ENCODE measurements at places on chromosomes 2 and 18.

DNA sequence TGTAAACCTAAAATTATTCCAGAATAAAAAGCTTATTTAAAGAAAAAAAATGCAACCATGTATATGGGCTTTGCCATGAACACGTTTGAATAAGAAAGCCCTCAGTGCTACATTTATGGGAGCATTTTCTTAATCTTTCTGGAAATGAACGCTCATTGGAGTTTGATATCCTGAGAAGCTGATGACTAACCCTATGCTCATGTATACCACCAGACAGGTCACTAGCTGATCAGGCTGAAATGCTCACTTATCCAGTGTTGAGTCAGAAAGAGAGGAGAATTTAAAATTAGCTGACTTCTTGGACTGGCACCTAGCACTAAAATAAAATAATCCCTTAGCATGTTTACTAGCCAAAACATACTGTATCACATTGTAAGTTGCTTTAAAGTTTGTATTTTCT is 254.9 kb upstream of the SIX3 start:
- no peak for DNase-seq

GRCh38 chr2:234754126-234754525 is 197.7 kb upstream of the SH3BP4 start:
- DNase-seq = no peak

DNA sequence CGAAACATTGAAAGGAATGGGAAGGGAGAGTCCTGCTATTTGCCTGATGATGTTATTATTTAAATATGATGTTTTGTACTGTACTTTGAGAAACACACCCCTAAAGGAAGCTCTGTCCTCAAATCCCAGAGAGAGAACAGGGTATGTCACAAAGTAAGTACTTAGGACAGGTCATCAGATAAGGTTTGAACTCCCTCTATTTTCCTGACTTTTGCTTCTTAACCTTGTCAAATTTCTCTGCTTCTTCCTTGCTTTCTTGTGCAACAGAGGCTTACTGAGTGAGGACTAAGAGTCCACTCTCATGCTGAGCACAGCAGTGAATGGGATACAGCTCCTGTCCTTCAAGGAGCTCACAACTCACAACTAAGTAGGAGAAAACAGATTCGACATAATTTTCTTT is 3.7 kb downstream of the DGUOK start:
- DNase-seq = no peak

DNA sequence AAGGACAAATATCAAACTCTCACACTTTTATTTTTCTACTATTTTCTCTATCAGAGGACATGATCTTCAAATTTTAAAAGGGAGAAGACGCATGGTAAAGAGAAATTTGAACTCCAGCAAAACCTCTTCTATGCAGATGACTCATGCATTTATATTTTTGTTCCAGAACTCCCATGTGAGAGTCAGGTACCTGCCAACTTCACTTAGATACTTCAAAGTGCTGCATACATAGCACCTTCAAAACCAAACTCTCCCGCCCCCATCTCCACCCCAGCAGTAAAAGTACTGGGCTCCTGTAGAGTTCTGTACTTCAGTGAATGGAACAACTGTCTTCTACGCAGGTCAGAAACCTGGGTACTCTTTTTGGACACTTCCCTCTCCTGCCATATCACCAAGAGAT is 398.3 kb downstream of the TGIF1 start:
- DNase-seq = no peak

DNA sequence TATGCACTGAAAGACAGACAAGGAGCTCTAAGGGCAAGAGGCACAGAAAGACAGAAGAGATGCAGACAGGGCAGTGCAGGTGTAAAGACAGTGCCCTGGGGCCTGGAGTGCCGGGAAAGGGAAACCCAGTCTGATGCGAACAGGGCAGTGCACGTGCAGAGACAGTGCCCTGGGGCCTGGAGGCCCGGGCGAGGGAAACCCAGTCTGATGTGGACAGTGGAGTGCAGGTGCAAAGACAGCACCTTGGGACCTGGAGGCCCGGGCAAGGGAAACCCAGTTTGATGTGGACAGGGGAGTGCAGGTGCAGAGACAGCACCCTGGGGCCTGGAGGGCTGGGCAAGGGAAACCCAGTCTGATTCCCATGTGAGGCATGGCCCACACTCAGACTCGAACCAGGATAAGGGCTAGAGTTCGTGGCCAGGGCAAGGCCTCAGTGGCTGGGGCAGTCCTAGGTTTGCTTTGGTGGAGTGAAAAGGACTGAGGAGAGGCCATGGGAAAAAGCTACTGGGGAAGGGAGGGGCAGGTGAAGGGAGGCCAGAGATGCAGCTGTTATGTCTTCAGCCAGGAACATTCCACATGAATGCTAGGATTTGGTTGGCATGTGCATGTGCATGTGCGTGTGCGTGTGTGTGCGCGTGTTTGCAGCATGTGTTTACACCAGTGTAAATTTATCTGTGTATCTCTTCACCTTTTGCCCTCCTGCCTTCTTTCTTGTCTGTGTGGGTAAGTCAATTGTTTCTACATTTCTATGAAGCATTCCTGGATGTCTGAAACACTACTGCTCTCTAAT is 39.1 kb upstream of the DNMT3A start:
- no peak for DNase-seq
